ENCODE measurements at places on chromosomes 5 and 9.

GRCh38 chr5:120502531-120502930 is 38.4 kb downstream of the PRR16 start:
- no peak for DNase-seq

GRCh38 chr9:31983895-31984294 is 400.5 kb upstream of the ACO1 start:
- DNase-seq, result no peak

DNA sequence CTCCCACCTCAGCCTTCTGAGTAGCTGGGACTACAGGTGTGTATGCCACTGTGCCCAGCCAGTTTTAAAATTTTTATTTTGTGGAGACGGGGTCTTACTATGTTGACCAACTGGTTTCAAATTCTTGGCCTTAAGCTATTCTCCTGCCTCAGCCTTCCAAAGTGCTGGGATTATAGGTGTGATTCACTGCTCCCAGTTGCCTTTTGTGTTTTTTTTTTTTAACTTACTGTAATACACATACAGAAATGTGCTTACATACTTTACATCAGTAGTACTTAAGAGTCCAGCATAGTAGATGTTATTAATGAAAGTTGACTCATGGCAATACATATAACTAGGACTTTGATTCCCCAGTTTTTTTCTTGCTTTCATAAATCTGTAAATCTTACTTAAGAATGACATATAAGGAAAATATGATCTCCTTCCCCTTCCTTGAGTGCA is 4.7 kb downstream of the MAN2A1 start:
- DNase-seq, result no peak

DNA sequence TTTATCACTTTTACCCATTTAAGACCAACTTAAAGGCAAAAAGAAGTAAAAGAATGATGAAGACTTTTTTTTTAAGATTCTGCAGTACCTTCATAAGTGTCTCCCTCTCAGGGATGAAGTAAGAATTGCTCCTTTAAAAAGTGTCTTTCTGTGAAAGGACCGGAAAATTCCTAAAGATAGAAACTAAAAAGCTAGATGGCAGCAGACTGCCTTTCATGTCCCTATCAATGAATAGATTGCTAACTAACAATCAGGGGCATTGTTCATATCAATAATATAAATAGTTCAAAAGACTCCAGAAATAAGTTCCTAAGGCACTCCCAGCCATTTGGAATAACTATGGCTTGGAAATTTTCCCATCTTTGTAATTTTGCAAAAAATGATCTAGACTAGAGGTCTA is 558.0 kb downstream of the PDE4D start:
- no peak for DNase-seq

DNA sequence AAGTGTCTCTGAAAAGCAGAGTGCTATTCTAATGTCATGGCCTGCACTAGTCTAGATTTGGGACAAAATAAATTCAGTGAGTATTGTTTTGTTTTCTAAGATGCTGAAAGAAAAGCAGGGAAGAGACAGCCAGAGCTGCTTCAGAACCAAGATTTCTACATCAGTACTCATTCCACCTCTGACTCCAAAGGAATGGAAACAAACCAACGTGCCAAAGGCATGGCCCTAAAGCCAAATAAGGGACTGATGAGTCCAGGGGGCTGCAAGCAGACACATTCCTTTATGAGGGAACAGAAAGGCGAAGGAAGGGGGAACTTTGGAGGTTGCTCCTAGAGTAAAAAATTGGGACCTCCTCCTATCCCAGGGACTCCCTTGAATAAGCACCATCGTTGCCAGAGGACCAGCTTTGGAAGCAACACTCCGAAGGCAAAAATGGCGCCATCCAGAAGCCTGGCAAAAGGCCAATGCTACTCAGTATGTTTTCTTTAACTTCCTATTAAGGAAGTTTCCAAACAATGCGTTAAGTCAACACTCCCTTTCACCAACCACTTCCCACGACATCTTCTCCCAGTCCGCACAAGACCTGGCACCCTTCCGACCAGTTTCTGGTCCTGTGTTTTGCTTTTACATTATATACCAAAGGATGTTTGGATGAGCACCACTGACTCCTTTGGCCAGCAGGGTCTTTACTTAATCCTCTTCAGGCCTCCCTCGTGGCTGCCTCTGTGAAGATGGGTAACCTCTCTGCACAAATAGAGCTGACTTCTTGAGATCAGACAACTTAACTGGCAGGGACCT is 31.6 kb downstream of the ADAM19 start:
- DNase-seq, result no peak

DNA sequence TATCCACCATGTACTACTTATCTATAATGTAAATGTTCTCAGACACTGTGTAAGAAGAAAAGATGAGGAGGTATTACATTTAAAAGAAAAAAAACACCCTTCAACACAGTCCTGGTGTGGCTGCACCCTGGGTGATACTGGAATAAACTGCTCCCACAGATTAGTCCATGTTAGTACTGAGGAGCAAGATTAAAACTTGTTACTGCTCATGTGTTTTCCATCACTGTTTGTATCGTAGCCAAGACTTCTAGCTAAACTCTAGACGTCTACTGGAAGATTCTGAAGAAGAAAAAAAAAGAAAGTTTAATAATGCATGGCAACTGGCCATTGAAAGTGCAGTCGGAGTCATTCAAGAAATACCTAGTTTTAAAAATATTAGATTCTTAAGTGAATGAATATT is at the start of gene ASPN:
Gene ASPN, minus strand, starts transcription at position 178 of the 400 bp plus-strand sequence.
- DNase-seq, result no peak

DNA sequence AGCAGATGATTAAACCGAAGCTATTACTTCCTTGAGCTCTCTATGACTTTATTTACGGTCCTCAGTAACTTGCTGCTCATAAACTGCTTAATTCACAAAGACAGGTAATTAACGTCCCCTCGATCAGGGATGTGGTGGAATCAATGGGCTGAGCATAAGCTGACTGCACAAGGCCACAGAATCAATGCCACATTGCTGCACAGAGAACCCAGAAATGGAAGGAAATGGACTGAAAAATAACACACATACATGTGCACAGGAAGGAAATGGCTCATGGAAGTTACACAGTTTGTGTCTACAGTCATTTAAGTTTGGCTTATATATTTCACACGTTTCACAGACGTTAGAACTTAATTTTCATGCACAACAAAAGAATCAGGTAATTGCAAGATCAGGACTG is 118.3 kb upstream of the KLF9 start:
- no peak for DNase-seq

- DNase-seq, result no peak
Measured at GRCh38 chr5:127930311-127930710, 153.3 kb upstream of the SLC12A2 start.

GRCh38 chr9:129487658-129488483 is 133.0 kb downstream of the C9orf50 start:
- DNase-seq, result no peak

GRCh38 chr9:136289651-136290507 is 14.0 kb downstream of the CCDC187 start:
- DNase-seq, result no peak

- DNase-seq, result no peak
Measured at GRCh38 chr9:2781336-2781735, 62.6 kb downstream of the PUM3 start.

DNA sequence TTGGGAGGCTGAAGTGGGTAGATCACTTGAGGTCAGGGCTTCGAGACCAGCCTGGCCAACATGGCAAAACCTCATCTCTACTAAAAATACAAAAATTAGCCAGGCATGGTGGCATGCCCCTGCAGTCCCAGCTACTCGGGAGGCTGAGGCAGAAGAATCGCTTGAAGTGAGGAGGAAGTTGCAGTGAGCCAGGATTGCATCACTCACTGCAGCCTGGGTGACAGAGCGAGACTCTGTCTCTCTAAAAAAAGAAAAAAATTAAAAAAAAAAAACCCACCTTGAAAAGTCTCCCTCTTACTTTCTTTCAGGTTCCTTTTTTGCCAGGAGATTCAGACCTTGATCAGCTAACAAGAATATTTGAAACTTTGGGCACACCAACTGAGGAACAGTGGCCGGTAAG is 34.2 kb downstream of the CDK7 start:
- no peak for DNase-seq

- no peak for DNase-seq
Measured at GRCh38 chr9:94995048-94995693, 268.7 kb downstream of the AOPEP start.

All from NCI-H1930 (cell line).